ENCODE measurements at places on chromosomes 3 and 15.
A peak's percentile ranks its signal among the peaks of the same experiment; 100 is the strongest.

- no peak overlapping the region for H3K27ac ChIP-seq
- DNase-seq, result no peak
Observed at GRCh38 chr3:44643024-44643423, 5.5 kb upstream of the ZNF35 start.

DNA sequence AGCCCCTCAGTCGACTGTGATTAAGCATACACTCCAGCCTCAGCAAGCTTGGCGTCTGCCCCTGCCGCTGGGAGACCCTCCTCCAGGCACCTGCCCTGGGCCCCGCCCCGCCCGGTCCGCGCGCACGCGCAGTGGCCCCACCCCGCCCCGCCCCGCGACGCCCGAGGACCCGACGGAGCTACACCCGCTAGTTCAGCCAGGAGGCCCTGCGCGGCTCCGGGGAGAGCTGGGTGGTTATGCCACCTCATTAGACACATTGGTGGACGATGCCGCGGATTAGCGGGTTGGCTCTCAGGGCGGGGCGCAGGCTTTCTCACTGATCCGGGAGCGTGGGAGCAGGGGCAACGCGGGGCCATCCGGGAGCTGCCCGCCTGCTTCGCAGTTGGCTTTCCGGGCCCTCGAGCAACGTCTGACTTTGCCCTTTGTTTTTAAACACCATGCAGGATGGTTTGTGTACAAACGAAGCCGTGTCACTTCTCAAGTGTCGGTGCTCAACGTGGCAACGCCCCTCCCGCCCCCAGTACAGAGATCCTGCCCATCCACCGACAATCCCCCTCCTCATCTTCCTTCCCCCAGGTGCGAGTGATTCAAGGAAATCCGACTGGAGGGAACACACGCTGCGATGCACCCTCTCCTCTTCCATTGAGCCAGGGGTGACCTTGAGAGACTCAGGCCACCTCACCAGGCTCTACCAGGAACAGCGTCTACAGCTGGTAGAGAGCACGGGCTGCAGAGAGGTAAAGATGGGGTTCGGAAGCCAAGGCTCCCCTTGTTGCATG, 109.3 kb downstream of the SHQ1 start:
- peaks cover 14% of the 10 kb centered on the region for H3K27me3 ChIP-seq
- H3K4me3 ChIP-seq, result no peak overlapping the region
- peak; percentile 69 for DNase-seq
- H3K36me3 ChIP-seq, result no peaks in the 10 kb centered on the region
- peaks cover 7% of the 10 kb centered on the region for H3K4me1 ChIP-seq

DNA sequence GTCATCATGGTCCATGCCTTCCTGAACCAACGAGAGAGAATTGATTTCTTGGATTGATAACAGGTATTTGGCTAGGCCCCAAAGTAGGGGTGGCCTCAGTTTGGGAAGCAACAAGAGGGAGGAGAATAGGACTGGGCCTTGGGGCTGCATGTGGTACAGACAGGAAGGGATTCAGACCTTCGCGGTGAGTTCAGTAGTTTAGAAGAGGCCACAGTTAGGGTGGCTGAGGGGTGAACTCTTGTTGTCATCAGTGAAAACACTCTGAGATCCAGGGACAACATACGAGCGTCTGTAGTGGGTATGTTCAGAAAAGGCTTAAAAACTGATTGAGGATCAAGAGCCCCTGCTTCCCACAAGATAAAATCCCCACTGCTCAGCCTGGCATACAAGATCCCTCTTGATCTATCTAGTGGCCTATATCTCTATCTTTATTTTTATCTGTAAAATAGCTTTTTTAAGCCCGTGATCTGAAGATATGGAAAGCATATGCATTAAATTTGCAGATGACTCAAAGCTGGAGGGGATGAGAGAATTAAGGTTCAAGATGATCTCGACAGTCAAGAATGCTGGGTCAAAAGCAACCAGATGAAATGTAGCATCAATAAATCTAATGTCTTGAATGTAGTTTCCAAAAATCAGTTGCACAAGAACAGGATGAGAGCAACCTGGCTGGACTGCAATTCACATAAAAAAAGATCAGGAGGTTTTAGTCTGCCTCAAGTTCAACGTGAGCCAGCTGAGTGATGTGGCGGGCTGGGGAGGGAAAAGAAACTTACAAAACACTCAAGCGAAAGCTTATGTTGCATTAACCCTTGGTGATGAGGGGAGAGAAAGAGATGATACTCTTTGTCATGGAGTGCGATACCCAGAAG, 221.1 kb upstream of the TLE3 start:
- H3K4me1 ChIP-seq, result peaks cover 43% of the 10 kb centered on the region
- no peaks in the 10 kb centered on the region for H3K36me3 ChIP-seq
- H3K4me3 ChIP-seq, result no peak overlapping the region
- H3K27ac ChIP-seq, result no peak overlapping the region

- no peak overlapping the region for H3K27ac ChIP-seq
- H3K27me3 ChIP-seq, result no peaks in the 10 kb centered on the region
- peak; percentile 78 for DNase-seq
Observed at GRCh38 chr3:124928333-124929202, 6.0 kb downstream of the MUC13 start.

- H3K4me1 ChIP-seq, result peaks cover 12% of the 10 kb centered on the region
- no peaks in the 10 kb centered on the region for H3K36me3 ChIP-seq
- H3K27ac ChIP-seq, result peak overlapping the region; percentile 26
- H3K27me3 ChIP-seq, result no peaks in the 10 kb centered on the region
Observed at GRCh38 chr3:50156549-50157493, 1.7 kb downstream of the SEMA3F start.

GRCh38 chr15:74453925-74454763, 6.8 kb downstream of the UBL7 start:
- peaks cover 63% of the 10 kb centered on the region for H3K36me3 ChIP-seq
- no peaks in the 10 kb centered on the region for H3K4me1 ChIP-seq
- H3K4me3 ChIP-seq, result no peak overlapping the region
- H3K27ac ChIP-seq, result no peak overlapping the region

GRCh38 chr15:81118361-81118760, 15.7 kb upstream of the CFAP161 start:
- no peak overlapping the region for H3K4me3 ChIP-seq
- peaks cover 16% of the 10 kb centered on the region for H3K27me3 ChIP-seq
- no peaks in the 10 kb centered on the region for H3K4me1 ChIP-seq
- no peak overlapping the region for H3K27ac ChIP-seq

DNA sequence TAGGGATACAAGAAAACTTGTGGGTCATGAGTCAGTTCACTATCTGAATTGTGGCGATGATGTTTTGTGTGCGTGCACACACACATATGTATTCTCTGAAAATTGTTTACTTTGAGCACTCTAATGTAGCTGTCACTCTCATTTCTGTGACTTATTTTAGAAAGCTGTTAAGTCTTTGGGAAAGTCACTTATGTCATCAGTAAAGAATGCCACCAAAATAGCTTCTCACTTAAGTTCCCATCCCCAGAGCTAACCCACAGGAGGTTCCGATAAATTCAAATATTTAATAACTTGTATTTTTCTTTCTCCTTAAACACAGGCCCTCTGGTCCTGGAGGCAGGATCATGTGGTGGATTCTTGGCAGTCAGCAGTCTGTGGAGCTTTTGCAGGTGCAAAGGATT, 138.3 kb downstream of the LRIG1 start:
- DNase-seq, result no peak
- H3K27ac ChIP-seq, result no peak overlapping the region
- no peaks in the 10 kb centered on the region for H3K36me3 ChIP-seq
- no peak overlapping the region for H3K4me3 ChIP-seq
- no peaks in the 10 kb centered on the region for H3K27me3 ChIP-seq

DNA sequence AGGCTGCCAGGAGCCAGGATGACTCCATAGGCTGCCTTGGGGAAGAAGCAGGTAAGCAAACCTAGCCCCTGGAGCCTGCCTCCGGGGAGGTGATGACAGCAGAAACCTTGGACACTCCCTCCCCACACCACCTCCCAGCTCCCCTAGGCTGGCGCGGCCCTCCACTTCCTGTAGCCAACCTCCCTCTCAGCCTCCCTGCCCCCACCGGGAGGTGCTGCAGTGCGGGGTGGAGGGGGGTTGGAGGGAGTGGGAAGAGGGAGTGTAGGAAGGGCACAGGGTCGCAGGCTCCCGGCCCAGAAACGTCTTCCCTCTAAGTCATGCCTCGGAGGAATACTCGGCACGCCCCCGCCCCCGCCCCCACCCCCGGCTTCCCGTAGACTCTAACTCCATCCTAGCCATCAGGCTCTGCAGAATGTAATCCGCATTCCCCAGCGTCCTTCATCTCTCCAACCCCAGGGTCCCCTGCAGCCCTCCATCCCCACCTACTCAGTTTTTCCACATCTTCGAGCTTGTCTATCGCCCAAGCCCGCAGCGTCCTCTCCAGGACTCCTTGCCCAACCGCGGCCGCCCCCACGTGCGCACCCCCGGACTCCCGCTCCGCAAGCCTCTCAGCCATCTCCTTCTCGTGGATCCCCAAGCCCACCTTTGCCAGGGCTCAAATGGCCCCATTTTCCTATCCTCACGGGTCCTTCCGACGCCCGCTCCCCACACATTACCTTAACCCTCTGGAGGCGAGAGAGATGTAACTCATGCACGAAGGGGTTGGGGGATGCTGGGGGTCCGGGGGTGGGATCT, 528 bp downstream of the LPCAT4 start:
- H3K4me1 ChIP-seq, result peaks cover 5% of the 10 kb centered on the region
- no peaks in the 10 kb centered on the region for H3K27me3 ChIP-seq
- no peaks in the 10 kb centered on the region for H3K36me3 ChIP-seq
- peak overlapping the region; percentile 94 for H3K4me3 ChIP-seq
- H3K27ac ChIP-seq, result no peak overlapping the region

DNA sequence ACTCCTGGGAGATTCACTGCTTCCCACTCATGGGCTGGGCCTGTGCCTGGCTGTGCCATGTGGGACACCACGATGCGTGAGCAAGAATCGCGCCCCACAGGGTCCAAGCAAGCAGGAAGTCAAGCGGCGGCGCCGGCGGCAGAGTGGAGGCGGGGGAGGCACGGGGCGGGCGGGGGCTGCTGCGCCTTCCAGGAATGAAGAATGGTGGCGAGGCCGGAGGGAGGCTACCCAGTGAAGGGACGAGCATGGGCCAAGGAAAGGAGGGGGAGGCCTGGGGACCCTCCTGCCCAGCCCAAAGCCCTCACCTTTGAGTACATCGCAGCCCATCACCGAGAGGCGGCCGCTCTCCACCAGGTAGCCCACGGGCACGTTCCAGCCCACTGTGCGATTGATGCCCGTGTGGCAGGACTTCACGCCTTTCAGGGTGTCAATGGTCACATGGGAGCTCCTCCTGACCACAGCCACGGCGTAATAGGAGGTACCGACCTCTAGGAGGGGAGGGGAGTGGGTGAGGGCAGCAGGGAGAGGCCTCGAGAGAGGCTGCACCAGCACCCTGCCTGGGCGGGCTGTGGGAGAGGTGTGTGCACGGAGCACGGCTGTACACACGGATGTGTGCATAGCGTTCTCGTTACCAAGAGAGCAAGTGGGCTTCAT, 5.5 kb downstream of the MELTF start:
- peak; percentile 19 for DNase-seq
- no peak overlapping the region for H3K4me3 ChIP-seq
- no peak overlapping the region for H3K27ac ChIP-seq
- H3K36me3 ChIP-seq, result no peaks in the 10 kb centered on the region
- peaks cover 47% of the 10 kb centered on the region for H3K27me3 ChIP-seq

GRCh38 chr15:64460724-64461720, 644 bp downstream of the ZNF609 start:
- H3K27ac ChIP-seq, result peak overlapping the region; percentile 82
- H3K4me1 ChIP-seq, result peaks cover 28% of the 10 kb centered on the region
- no peaks in the 10 kb centered on the region for H3K36me3 ChIP-seq
- DNase-seq, result peak; percentile 65

GRCh38 chr3:52254608-52255007, 9.0 kb downstream of the PPM1M start:
- peak; percentile 1 for DNase-seq
- no peak overlapping the region for H3K27ac ChIP-seq
- no peaks in the 10 kb centered on the region for H3K36me3 ChIP-seq
- H3K27me3 ChIP-seq, result no peaks in the 10 kb centered on the region
- peaks cover 10% of the 10 kb centered on the region for H3K4me1 ChIP-seq
- no peak overlapping the region for H3K4me3 ChIP-seq

- DNase-seq, result peak; percentile 60
- H3K4me1 ChIP-seq, result no peaks in the 10 kb centered on the region
- H3K4me3 ChIP-seq, result no peak overlapping the region
- no peaks in the 10 kb centered on the region for H3K36me3 ChIP-seq
Observed at GRCh38 chr3:9067352-9067975, 104.2 kb upstream of the RAD18 start.

GRCh38 chr3:42119561-42120355, 28.6 kb downstream of the TRAK1 start:
- no peak overlapping the region for H3K4me3 ChIP-seq
- no peaks in the 10 kb centered on the region for H3K36me3 ChIP-seq
- DNase-seq, result no peak

- H3K4me3 ChIP-seq, result no peak overlapping the region
- H3K27ac ChIP-seq, result no peak overlapping the region
- H3K4me1 ChIP-seq, result peaks cover 24% of the 10 kb centered on the region
- DNase-seq, result no peak
- no peaks in the 10 kb centered on the region for H3K27me3 ChIP-seq
Observed at GRCh38 chr3:48186631-48187300, 1.5 kb downstream of the CDC25A start.

DNA sequence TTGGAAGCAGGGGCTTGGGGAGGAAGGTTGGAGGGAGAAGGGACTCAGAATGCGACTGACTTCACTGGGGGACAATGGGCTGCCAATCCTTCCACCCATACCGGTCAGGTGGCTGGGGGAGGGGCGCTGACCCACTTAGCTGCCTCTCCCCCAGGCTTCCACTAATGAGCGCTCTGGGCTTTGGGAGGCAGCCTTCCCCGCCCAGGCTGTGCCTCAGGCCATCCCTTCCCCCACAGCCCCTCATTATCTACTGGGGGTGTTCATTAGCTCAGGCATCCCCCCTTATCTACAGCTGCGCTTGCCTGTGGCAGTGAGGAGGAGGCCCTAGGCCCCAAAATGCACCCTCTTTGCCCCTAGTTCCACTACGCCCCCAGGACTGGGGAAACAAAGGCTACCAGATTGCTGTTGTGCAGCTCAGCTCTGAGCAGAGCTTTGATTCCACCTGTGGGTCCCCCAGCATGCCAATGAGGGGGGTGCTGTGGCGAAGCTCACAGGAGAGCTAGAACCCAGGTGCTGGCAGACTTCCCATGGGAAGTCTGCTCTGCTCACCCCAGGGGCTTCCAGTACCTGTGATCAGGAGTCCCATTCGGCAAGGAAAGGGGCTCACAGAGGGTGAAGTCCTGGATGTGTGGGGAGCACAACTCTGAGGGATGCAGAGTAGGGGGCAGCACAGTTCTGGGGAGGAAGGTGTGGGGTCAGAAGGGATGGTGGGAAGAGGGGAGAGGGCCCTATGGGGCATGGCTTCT, 29.4 kb upstream of the SEMA3F start:
- H3K4me3 ChIP-seq, result no peak overlapping the region
- H3K4me1 ChIP-seq, result no peaks in the 10 kb centered on the region
- peaks cover 2% of the 10 kb centered on the region for H3K36me3 ChIP-seq
- DNase-seq, result no peak
- H3K27me3 ChIP-seq, result no peaks in the 10 kb centered on the region

DNA sequence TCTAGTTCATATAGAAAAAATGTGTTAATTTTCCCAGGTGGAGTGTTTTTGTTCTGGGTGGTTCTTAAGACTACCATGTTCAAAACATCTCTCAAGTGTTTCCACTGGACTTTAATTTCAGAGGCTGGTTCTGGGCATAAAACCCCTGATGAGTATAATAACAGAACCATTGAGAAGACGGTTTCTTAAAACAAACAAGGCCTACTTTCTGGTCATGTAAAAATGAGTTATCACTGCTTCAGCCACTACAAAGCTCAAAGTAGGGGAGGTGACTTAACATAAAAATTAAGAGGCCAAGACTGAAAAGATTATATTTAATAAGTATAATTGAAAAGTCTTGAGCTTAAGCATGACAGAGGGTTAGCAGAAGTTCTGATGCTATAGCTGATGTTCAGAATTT, 33.8 kb downstream of the RYR3 start:
- H3K27ac ChIP-seq, result no peak overlapping the region
- no peaks in the 10 kb centered on the region for H3K4me1 ChIP-seq
- no peak for DNase-seq
- H3K4me3 ChIP-seq, result no peak overlapping the region
- no peaks in the 10 kb centered on the region for H3K27me3 ChIP-seq
- H3K36me3 ChIP-seq, result no peaks in the 10 kb centered on the region

Measured in adrenal gland (tissue), 19 donors.